Caco-2 (cell line): ENCODE measurements at places on chromosomes 5 and 9. TPM values are rescaled to one million over a fixed set of nuclear protein-coding genes. Genes with fewer than 3 reads are reported as not detected.

- no peaks in the 10 kb centered on the region for H3K36me3 ChIP-seq
- peaks cover 30% of the 10 kb centered on the region for H3K4me1 ChIP-seq
- peak overlapping the region; percentile 71 for H3K4me3 ChIP-seq
Measured at GRCh38 chr9:136685790-136686533, 1.3 kb downstream of the AGPAT2 start.

- DNase-seq, result no peak
- H3K4me3 ChIP-seq, result no peak overlapping the region
- H3K27me3 ChIP-seq, result no peaks in the 10 kb centered on the region
- no peaks in the 10 kb centered on the region for H3K4me1 ChIP-seq
- H3K36me3 ChIP-seq, result no peaks in the 10 kb centered on the region
- H3K27ac ChIP-seq, result no peak overlapping the region
Measured at GRCh38 chr5:116621599-116621998, 47.0 kb upstream of the SEMA6A start.

RXFP3 gene
- total RNA-seq, result not detected in 2 replicates

GRCh38 chr5:122741681-122742080 lies 33.2 kb upstream of the SNX2 start:
- H3K27ac ChIP-seq, result peak overlapping the region; percentile 0
- H3K4me3 ChIP-seq, result no peak overlapping the region
- peak; percentile 37 for DNase-seq
- no peaks in the 10 kb centered on the region for H3K36me3 ChIP-seq
- H3K27me3 ChIP-seq, result no peaks in the 10 kb centered on the region

PALM2AKAP2 gene
- total RNA-seq, result 0.54 and 2.4 TPM in 2 replicates
